CD8-positive, alpha-beta T cell (primary cell): ENCODE measurements at places on chromosomes 1 and 21.
A peak's percentile ranks its signal among the peaks of the same experiment; 100 is the strongest.

DNA sequence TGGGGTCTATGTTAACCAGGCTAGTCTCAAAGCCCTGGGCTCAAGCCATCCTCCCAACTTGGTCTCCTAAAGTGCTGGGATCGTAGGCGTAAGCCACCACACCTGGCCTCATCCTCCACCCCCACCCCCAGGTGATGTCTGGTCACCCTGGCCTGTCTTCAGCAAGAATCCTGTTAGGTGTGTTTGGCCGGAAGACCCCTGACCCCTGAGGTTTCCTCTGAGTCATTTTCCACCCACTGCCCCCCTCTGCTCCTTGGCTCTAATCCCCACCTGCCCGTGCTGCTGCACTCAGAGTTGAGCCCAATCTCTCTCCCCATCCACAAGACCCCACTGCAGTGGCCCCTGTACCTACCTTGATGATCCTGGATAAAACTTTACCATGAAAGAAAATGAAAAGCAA lies 25.2 kb downstream of the SLC66A1 start:
- DNase-seq = no peak

DNA sequence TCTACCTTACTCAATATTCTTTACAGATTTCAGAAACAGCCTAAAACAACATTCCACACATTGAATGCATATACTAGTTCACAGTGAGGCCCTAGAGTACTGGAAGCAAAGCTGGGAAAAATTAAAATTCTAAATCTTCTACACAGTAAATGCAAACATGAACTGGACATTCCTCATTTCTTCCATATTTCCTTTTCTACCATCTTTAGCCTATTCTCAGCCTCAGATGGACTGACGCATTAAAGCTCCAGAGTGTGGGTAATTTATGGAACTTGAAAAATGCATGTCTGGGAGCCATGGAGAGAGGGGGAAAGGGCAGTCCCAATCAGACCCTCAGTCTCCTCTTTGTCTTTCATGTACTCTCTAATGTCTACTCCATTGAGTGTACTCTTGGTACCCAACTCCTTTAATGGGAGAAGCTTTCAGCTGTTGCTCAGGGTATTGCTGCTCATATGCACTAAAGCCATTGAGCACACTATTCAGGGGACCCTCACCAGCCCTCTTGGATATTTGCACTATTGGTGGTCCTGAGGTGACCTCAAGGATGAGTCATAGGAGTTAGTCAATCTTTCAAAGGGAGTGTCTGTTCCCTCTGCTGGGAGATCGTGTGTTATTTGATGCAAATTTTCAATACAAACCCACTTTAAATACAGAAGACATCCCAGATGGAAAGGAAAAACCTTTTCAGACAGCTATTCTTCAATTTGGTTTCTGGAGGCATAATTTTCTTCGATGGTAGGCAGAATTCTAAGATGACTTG lies 83.3 kb upstream of the KCNJ15 start:
- no peak for DNase-seq

DNA sequence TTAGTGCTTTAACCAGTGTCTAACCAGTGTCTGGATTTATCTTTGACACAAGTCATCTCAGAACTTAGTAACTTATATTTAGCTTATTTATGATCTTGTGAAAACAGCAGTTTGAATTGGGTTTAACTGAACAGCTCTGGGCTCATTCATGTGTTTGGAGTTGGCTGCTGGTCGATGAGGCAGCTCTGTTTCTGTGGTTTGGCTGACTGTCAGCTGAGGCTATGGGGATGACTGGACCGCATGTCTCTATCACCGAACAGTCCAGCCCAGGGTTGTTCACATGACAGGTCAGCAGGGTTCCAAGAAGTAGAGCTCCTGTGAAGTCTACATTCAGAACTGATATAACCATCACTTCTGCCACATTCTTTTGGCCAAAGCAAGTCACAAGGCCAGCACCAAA lies 29.1 kb upstream of the C21orf91 start:
- DNase-seq = no peak

GRCh38 chr21:22791986-22792560 lies 1793.9 kb downstream of the NCAM2 start:
- DNase-seq = no peak

- DNase-seq = no peak
These were observed 49.4 kb upstream of the FASLG start for GRCh38 chr1:172609528-172609927.

GRCh38 chr1:150056407-150056806 lies 11.2 kb upstream of the VPS45 start:
- DNase-seq = no peak

- no peak for DNase-seq
These were observed 6.3 kb downstream of the CDKN2C start for GRCh38 chr1:50976111-50976889.

GRCh38 chr1:232590744-232591082 lies 39.2 kb downstream of the SIPA1L2 start:
- DNase-seq = no peak

GRCh38 chr1:101410048-101410878 lies 173.4 kb downstream of the S1PR1 start:
- DNase-seq = no peak

GRCh38 chr1:57036641-57037579 lies 71.1 kb upstream of the C8B start:
- DNase-seq = no peak

DNA sequence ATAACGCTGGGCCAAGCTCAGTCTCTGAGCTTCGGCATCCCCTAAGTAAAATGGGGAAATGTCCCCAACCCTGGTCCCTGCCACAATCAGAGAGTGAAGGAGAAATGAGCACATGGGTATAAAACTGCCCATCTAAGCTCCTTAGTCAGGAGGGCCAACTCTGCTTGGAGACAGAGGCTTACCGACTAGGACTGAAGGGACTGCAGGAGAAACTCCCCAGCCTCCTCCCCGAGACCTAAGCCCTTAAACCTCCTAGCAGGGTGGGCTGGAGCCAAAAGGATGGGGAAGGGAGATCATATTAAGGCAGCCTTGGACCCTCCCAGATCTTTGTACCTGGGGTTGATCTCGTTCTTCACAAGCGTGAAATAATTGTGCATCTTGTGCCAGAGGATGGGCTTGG lies 5.5 kb downstream of the ETNK2 start:
- no peak for DNase-seq

DNA sequence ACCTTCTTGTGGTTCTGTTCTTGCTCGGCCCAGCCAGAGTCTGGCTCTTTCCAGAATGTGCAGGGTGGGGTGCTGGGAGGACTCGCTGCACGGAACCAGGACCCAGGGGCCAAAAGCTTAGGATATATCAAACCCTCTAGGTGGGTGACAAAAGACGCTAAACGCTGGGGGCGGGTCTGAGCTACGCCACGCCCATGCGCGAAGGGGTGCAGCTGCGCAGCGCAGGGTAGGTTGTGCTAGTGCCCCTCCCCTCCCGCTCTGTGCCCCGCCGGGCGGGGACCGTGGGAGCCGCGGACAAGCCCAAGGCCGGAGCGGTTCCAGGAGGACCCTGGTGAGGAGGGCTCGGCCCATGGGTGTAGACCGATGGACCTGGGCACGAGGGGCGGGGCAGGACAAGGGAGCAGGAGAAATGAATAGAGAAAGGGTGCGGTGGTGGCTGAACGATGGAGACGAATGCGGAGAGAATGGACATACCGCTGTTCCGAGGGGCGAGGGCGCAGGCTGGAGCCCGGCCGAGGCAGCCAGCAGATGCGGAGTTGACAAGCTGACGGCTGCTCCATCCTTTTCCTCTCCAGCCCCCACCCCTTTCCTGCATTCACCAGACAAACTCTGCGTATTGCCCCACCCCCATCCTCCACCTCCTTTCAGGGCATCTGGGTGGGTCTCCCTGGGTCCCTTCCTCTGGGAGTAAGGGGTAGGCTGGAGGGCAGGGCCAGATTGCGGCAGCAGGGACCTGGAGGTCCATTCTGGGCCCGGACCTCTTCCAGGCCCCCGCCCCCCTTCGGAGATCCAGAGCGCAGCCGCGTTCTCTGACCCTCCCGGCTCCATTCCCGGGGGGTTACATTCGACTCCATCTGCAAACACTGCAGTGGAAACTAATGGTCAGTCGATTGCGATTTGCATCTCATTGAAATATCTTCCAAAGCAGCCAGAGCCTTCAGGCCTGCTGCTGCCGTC lies at the start of gene RUSC1:
Gene RUSC1 (plus strand): TSS at position 234 of the 957 bp plus-strand sequence. CDS start 880 bp downstream, outside the sequence.
- peak; percentile 63 for DNase-seq

- DNase-seq = peak; percentile 10
These were observed 112.6 kb downstream of the ADAMTS1 start for GRCh38 chr21:26732432-26733221.

DNA sequence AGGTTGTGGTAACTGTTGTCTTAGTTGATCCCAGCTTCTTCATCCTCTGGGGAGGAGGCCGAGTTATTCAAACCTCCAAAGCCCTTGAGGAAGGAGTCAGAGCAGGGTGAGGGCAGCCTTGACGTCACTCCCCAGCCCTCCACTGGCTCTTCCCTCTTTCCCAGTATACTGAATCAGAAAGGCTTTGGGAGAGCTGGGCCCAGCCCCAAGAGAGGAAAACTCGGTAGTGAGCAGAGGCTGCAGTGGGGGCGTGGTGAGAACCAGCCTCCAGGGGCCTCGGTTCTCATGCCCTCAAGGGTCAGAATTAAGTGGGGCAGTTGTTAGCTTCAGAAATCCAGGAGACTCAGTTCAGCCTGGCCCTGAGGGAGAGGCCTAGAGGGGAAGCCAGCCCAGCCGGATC lies 1.8 kb upstream of the GJA4 start:
- no peak for DNase-seq

GRCh38 chr1:167722152-167722869 lies 529 bp downstream of the MPZL1 start:
- no peak for DNase-seq

DNA sequence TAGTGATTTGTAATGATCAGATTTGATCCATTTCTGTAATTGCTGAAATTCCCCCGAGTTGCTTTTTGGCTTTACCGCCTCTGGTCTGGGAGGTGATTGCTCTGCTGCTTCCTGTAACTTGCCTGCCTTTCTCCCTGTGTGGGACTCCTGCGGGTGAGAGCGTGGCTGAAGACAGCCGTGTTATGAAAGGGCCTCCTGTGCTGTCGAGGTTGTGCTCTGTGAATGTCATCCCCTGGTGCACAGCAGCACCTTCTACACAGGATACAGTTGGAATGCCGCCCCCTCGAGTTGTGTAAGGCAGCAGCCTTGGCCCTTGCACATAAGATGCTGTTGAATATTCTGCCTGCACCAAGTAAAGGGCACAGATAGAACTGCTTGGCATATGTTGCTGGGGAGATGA lies 5.9 kb downstream of the SOD1 start:
- DNase-seq = peak; percentile 46

- no peak for DNase-seq
These were observed 26.4 kb downstream of the LAMB3 start for GRCh38 chr1:209625791-209626285.

GRCh38 chr1:32716312-32717148 lies 14.0 kb upstream of the SYNC start:
- DNase-seq = no peak

- no peak for DNase-seq
These were observed 258.5 kb downstream of the TRABD2B start for GRCh38 chr1:47738560-47739182.

GRCh38 chr1:21491488-21492355 lies 17.5 kb upstream of the ALPL start:
- DNase-seq = no peak

DNA sequence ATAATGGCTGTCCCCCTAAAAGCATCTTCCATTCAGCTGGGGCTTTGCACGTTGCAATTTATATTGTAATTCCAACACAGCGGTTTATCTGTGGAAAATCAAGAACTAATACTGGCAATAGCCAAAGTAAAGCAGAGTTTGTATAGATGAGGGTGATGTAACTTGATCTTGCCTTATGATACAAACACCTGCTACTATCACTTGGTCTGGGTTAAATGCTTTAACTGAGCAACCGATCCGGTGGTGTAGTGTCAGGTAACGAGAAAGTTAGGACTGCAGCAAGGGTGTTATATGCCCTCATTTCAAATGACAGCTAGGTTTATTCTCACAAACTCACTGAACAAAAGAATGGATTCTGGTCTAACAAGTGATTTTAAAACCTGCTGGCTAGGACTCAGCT lies 47.3 kb upstream of the PLPPR4 start:
- DNase-seq = no peak

- no peak for DNase-seq
These were observed 27.3 kb downstream of the RRP1 start for GRCh38 chr21:43816611-43817071.

GRCh38 chr1:162218546-162218945 lies 149.1 kb downstream of the NOS1AP start:
- DNase-seq = no peak

GRCh38 chr1:186680245-186681061 lies at the start of gene PTGS2:
Gene PTGS2 (minus strand): TSS chr1:186680423. CDS start chr1:186680290, 133 bp downstream.
- DNase-seq = peak; percentile 10

DNA sequence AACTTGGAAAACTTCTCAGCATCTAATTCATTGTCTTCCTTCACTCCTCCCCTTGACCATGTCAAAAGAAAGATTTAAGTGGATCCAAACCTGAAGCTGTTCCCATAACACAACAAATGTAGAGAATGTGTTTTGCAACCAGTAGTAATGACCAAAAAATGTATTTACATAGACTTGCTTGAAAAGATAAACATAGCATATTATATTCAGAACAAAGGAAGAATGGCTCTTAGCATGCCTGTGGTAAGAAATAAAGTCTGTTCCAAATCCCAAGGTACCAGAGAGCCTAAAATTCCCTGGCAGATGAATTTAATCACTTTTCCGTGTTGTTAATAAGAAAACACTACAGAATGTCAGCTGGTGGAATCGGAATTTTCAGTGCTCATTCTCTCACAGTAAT lies 36.8 kb downstream of the FMO3 start:
- DNase-seq = no peak

DNA sequence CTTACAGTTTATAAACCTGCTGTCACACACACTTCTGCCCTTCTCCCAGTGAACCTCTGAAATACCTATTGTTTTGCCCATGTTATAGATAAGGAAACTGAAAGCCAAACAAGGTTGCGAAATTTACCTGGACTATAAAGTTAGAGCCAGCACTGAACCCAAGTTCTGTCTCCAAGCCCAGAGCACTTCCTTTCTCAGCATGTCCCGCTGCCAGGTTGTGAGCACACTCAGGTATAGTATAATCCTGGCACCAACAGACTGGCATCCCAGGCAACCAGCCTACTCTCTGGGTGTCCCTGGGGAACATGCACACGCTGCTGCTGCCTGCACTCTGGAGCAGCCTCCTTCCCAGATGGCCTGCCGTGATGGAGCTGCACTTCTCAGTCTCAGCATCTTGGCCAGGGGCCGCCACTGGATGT lies 45.1 kb downstream of the PGBD5 start:
- no peak for DNase-seq

GRCh38 chr1:186659890-186660341 lies 20.3 kb downstream of the PTGS2 start:
- DNase-seq = no peak
